Midbrain (tissue), 1 donor: ENCODE measurements at places on chromosomes 12 and 14.

DNA sequence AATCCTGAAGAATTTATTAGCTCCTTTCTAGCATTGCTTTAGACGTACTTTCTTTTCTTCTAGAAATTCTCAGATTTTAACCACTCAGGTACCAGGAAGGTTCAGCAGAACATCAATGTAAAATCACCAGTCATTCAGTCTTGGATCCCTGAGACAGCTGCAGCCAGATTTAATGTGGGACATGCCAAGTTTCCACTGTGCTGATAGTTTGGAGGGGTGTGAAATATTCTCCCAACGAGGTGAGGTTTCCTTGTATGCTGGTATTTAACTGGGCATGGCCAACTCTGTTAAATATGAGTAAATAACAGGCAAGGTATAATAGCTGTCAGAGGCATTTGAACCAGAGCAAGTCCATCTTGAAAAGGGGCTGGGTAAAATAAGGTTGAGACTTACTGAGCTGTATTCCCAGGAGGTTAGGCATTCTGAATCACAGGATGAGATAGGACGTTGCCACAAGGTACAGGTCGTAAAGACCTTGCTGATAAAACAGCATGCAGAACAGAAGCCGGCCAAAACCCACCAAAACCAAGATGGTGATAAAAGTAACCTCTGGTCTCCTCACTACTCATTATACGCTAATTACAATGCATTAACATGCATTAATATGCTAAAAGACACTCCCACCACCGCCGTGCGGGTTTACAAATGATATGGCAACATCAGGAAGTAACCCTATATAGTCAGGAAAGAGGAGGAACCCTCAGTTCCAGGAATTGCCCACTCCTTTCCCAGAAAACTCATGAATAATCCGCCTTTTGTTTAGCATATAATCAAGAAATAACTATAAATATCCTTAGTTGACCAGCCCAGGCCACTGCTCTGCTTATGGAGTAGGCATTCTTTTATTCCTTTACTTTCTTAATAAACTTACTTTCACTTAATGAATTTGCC, 75.2 kb upstream of the RASSF8 start:
- no peak for DNase-seq

GRCh38 chr12:102430661-102431060, 49.7 kb downstream of the IGF1 start:
- no peak for DNase-seq

GRCh38 chr12:28313631-28314030, 123.4 kb downstream of the CCDC91 start:
- DNase-seq, result no peak

DNA sequence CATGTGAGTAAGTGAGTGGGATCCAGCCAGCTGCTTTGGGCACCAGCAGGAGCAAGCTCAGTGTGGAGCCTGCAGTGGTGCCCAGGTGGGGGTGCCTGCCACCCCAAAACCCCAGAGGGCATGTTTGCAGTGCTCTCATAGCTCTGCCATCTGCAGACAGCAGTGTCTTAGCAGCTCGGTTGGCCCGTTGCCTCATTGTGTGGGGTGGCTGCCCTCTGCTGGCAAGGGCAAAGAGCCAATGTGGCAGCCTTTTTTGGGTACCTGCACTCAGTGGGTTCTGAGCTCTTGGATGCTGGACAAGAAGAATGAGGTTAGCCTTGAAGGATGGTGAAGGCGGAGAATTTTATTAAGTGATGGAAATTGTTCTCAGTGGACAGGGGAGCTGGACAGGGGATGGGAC, 52.3 kb downstream of the NEUROD4 start:
- DNase-seq, result peak; percentile 45

DNA sequence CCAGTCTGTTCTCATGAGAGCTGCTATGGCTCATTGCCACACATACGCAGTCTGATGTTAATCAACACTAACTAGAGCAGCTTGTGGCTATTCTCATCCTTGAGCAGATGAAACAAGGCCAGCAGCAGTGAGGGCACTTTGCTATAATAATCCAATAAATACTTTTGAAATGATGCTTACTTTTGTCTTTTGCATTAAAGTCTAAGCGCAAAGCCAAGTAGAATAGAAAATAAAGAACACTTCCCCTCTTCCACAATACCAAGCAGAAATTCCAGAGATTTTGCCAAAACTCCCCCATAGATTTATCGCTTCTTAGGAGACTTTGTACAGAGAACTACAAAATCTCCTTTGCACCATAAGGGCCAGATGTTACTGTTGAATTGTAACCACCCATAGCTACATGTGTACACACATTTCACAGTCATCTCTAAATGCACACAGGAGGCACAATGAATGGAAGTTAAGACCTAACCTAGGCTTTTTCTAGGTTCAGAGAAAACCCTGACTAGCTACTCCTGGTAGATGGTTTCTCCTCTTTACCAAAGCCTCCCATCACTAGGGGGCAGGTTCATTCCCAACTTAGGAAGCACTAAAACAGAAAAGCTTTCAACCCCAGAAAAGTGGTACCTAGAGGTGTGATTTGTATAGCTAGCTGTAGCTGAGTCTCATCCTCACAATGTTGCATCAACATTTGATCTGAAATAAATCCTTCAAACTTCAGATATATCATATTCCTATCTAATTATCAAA, 119.3 kb downstream of the HMGA2 start:
- no peak for DNase-seq
